Naive thymus-derived CD8-positive, alpha-beta T cell (primary cell): ENCODE measurements at places on chromosomes 6 and 20. TPM values are rescaled to one million over a fixed set of nuclear protein-coding genes. Genes with fewer than 3 reads are reported as not detected.

Gene MED23
- 8.6 TPM for polyA plus RNA-seq

Gene TRIM31
- not detected for polyA plus RNA-seq

Gene NRN1
- polyA plus RNA-seq, result not detected

Gene MAFB
- not detected for polyA plus RNA-seq

Gene ENPP5
- polyA plus RNA-seq, result 9.4 TPM

Gene THBS2
- polyA plus RNA-seq, result 0.02 TPM

Gene SSR1
- polyA plus RNA-seq, result 136 TPM

Gene TPMT
- polyA plus RNA-seq, result 14.9 TPM

Gene SLPI
- not detected for polyA plus RNA-seq

Gene ANKEF1
- polyA plus RNA-seq, result 6.8 TPM

Gene HSPA12B
- polyA plus RNA-seq, result 0.07 TPM

Gene OTOR
- not detected for polyA plus RNA-seq

Gene TTK
- polyA plus RNA-seq, result 0.86 TPM

Gene EPB41L1
- 0.07 TPM for polyA plus RNA-seq

Gene BPIFA1
- not detected for polyA plus RNA-seq

GRCh38 chr6:15207923-15208322 lies 37.9 kb upstream of the JARID2 start:
- no peak for DNase-seq

GRCh38 chr6:112383191-112383590 lies 36.1 kb downstream of the RFPL4B start:
- DNase-seq, result no peak

- DNase-seq, result no peak
Measured at GRCh38 chr6:3566812-3567211, 110.0 kb upstream of the SLC22A23 start.

DNA sequence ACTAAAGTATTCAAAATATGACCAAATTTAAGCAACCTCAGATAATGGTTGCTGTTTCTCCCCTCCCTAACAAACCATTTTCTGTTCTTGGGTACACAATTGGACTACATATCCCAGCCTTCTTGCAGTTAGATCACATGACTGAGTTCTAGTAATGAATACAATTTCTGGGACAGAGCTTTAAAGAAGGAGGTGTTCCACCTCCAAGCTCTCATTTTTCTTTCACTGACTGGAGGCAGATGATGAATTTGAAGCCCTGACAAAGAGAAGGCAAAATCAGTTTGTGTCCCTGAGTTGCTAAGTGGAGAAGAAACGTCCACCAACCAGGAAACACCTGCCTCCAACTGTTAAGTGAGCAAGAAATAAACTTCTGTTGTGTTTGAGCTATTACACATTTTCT lies 117.2 kb downstream of the LCA5 start:
- no peak for DNase-seq

GRCh38 chr20:60240415-60240814 lies 282.2 kb downstream of the CDH26 start:
- DNase-seq, result no peak

DNA sequence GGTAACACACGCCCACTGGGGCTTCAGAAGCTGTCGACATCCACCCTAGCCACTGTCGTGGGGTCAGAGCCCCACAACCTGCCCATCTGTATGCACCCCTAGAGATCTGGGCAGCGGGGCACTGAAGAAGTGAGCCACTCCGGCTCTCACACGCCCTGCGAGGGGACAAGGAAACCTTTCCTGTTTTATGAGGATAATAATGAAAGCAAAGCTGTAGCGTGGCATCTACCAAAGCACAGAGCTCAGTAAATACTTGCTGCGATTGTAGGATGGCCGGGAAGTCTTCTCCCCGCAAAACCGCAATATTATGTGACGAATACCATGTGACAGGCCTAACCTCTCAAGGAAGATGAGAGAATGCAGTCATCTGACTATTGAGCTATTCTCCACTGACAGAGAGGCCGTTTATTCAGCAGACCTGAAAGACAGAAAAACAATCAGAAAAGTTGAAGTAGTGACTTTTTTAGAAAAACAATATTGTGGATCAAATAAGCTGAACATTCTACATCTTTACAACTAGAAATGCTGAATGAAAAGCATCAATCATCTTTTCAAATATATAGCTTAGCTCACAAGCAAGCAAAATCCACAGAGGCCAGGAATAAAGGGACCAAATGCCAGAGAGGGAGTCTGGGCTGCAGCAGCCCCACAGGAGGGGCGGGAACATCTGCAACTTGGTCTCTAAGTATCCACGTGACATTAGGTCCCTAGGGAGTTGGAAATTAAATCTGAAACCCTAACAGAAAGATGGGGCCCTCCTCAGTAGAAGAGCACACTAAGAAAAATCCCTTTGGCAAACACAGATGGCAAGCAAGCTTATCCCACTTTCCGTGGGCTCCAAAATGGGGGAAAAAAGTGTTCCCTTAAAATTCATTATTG lies 207.8 kb downstream of the TTLL2 start:
- no peak for DNase-seq

DNA sequence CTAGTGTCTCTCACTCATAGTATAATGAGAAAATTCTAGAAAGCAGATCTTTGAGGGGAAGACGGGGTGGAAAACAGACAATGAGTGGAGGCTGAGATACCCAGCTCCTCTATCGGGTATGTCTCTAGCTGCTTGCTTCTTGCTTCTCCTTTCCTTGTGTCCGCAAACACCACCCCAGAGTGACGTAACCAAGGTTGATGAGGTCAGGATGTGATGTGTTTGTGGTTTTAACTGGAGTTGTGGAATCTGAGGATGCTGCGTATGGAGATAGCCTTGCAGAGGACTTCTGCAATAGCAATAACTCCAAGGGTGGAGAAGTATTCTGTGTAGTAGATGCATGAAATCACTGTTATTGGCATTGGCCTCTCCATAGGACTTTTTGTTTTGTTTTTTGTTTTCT lies 132.7 kb upstream of the IFNGR1 start:
- DNase-seq, result no peak

DNA sequence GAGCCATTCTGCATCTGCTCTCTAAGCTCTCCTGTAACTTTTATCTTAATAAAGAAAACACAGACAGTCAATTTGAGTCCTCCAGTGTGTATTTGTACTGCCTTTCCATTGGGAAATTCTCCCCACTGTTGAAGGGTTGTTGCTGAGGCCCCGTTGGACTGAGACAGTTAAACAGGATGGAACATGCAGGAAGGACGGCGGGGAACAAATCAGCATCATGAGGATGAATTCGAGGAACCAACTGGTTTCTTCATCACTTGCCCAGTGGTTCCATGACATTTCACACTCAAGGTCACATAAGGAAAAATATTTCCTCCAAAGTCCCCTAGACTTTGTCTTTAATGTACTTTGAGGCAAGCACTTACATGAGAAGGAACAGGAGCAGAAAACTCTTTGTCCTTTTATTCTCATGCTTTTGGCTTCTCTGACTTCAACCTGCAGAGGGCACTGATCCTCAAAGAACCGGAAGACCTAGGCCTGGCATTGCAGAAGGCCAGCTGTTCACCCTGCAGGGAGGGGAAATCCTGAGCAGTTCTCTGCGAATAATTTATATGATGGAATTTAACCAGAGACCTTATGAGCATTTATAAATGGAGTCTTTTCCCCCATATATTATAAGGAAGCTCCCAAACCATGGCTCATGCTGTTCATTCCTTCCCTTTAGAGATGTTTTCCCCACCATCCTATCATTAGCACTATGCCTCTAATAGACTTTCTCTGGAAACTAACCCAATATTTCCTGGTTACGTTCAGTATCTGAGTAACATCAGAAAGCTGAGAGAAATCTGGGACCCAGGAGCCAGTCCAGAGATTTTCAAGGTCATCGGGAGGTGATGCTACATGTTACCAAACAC lies 55.2 kb upstream of the ADGRF1 start:
- peak; percentile 9 for DNase-seq

- DNase-seq, result no peak
Measured at GRCh38 chr20:33488201-33488600, 1.7 kb upstream of the CBFA2T2 start.

- DNase-seq, result no peak
Measured at GRCh38 chr6:65259059-65259458, 448.0 kb downstream of the EYS start.

DNA sequence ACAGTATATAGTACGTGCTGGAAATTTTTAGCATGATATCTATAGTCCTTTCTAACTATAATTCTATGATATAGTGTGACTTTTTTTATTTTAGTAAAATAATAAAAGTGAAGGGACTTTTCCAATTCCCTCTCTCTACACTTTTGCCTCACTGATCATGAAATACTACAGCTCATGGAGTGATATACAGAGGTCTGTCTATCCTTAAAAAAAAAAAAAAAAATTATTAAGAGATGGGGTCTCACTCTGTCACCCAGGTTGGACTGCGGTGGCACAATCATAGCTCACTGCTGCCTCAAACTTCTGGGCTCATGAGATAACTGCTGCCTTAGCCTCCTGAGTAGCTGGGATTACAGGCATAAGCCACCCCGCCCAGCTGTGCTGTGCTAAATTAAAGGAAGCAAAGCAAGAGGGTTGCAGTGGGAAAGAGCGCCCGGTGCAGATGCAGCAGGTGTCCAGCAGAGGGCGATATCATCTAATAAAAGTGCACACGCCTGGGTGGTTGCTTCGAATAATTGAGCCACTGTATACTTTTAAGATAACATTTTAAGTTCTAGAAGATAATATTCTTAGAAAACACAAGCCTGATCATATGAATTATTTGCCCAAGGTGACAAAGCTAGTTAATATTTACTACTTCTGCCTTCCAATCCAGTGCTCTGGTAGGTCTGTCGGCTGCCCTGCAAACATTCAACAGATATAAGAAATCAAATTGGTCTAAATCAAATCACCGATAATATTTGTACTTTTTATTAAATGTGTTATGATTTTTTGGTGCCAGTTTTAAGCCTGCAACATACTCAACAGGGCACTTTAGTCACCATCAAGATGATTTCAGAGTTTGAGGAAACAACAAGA lies 94.9 kb upstream of the NT5E start:
- peak; percentile 41 for DNase-seq

DNA sequence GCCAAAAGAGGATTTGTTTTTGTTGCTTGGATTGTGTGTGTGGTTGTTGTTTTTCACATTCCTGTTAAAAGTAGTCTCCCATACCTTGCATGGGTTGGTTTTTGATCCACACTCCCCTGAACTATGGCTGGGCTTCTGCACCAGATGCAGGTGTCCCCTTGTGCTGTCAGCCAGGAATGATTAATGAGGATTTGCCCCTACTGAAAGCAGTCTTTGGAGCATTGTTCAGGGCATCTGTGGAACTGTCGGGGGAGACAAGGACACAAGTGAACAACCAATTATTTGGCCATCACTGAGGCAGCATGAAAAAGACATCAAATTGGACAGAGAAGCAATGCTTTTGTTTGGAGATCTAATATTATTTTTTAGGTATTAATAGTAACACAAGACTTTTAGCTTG lies 373.2 kb upstream of the MMS22L start:
- no peak for DNase-seq

DNA sequence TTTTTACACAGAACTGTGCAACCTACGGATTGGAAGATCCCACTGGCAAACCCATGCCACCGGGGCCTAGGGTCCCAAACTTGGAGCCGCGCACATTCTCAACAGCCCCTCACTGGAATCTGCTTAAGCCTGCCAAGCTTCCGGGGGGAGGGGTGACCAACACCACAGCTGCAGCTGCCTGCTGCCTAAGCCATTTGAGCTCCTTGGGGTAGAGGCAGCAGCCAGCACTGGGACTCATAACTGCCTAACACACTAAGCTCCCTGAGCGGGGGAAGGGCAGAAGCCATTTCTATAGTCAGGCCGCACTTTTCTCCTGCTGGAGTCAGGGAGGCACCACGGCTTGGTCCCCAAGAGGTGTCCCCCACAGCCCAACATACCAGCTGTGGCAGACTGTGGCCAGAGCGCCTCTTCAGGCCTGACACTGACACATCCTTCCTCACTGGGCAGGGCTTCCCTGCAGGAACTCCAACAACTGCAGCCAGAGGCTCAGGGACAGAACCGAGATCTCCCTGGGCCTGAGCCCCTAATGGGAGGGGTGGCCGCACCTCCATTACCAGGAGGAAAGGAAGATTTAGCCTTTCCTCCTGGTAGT lies 270.3 kb upstream of the ECI2 start:
- DNase-seq, result no peak

DNA sequence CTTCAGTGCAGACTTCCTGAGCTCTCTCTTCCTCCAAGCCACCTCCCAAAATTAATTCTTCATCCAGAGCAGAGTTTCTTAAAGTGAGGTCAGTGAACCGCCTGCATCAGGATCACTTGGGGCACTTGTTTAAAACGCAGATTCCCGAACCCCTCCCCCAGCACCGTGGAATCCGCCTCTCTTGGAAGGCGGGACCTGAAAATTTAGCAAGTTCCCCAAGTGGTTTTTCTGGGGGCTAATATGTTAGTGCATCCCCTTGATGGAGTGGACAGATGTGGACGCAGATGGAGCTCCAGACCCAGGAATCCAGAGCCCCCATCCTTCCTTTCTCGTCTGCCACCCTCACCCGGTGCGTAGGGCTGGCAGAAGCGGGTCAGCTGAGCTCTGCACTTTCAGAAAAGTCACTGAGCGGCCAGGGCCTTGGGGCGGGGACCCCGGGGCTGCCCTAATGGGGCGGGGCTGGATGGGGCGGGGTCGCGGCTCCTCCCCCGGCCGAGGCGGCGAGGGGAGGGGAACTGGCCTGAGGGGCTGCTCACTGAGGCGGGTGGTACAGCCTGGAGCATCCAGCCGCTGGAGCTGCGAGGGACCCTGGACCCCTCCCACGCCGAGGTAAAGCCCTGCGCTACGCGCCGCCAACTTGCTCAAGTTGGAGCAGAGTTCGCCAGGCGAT lies at the start of the genes DEFB124 and REM1:
Gene DEFB124, minus strand, starts transcription at position 370 of the 670 bp plus-strand sequence. CDS start 2,114 bp downstream, outside the sequence.
Gene REM1, plus strand, starts transcription at position 531 of the 670 bp plus-strand sequence. CDS start 1,158 bp downstream, outside the sequence.
- DNase-seq, result no peak

- no peak for DNase-seq
Measured at GRCh38 chr6:26600759-26601158, 4.0 kb downstream of the ABT1 start.

DNA sequence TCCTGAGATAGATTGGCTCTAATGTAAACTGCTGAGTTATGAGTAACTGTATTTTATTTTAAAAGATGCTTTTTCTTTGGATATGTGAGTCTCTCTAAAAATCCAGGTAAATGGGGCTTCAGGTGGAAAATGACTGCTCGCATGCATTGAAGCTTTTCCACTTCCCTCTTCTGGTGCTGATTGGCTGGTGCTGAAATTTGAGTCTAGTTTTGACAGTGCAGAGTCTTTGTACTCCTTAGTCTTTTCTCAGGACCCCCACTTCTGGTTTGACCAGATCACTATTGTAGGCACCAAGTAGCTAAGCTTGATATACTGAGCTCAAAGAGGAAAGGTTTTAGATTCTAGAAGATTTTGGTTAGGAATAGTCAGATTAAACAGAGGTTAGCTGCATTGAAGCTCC lies 60.7 kb upstream of the TULP4 start:
- no peak for DNase-seq

DNA sequence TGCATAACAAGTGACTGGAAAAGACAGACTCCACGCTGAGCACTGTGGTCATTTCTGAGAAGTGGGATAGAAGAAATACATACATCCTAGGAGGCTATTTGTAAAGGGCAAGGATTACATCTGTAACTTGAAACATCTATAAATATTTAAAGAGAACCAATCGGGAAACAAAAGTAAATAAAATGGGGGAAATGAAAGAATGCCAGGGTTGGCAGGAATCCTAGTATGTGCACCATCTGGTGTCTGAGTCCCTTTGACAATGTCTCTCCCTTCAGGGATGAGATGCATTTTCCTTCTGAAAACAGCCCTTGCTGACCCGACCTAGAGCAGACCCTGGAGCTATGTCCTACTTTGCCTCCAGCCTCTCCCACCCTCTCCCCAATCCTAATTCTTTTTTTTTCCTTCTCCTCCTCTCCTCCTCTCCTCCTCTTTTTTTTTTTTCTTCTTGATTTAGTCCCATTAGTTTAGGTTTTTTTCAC lies 53.2 kb downstream of the VSTM2L start:
- DNase-seq, result no peak

- no peak for DNase-seq
Measured at GRCh38 chr6:109791301-109791700, 100.2 kb downstream of the FIG4 start.
